ENCODE measurements at places on chromosomes 1 and 21.

- DNase-seq, result no peak
Observed at GRCh38 chr21:18716578-18717138, 313.1 kb upstream of the TMPRSS15 start.

DNA sequence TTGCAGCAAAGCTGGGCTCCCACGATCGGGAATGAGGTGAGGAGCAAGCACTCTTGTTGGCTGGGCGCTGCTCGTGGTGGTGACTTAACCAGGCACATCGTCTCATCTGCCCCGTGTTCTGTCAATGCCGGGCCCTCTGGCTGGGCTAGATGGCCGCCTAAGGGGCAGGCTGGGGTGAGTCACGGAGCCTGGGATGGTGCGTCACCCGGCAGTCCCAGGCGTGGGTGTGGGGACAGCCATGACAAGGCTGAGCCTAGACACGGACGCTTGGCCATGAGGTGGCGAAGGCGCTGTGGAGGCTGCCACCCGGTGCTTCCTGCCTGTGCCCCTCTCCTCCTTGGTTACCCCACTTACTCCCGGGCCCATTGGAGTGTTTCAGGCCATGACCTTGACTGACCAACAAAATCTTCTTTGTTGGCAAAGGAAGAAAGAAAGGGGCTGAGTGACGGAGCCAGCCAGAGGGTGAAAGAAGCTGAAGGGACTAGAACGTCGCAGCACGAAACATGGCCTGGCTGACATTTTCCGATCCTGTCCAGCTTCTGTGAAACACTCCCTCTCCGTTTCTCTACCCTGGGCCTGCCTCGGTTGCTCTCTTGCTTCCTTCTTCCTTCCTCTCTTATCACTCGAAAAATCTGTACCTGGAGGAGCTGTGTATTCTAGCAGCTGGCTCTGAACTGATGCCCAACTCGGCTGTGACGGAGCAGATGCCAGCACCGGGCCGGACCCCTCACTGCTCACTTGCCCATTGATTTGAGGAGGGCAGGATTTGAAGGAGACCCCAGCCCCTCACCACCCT lies 596 bp downstream of the CD247 start:
- no peak for DNase-seq

- DNase-seq, result peak; percentile 45
Observed at GRCh38 chr1:153362187-153362775, 4.6 kb downstream of the S100A9 start.

- no peak for DNase-seq
Observed at GRCh38 chr1:166597516-166597915, 241.8 kb upstream of the POGK start.

DNA sequence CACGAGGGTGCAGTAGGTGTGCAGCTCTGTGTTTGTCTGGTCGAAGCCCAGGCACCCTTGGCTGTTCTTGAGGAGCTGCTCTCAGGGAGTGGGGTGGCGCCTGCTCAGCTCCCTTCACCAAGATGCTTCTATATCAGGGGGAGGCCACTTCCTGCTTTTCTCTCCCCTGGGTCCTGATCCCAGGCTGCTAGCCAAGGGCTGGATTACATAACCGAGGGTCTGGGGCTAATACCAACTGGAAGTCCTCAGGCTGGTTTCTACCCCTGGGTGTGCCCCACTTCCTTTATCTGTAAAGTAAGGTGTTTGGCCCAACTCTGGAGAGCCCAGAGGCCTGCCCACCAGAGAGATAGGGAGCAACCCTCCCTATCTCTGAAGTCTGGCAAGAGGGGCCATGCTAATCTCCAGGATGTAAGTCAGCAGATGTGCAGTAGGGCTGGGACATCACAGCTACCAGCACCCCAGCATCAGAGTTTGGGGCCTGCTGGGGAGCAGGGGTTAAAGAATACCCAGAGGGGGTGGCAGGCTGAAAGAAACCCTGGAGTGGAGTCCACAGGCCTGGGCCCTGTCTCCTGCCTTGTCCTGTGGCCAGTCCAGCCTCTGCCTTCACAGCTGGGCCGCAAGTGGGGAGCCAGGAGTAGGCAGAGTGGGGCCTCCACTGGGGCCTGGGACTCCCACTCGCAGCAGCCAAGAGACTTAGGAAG lies 2.1 kb downstream of the SELENBP1 start:
- DNase-seq, result peak; percentile 57

GRCh38 chr21:37008724-37009123 lies 2.2 kb downstream of the RIPPLY3 start:
- peak; percentile 84 for DNase-seq

DNA sequence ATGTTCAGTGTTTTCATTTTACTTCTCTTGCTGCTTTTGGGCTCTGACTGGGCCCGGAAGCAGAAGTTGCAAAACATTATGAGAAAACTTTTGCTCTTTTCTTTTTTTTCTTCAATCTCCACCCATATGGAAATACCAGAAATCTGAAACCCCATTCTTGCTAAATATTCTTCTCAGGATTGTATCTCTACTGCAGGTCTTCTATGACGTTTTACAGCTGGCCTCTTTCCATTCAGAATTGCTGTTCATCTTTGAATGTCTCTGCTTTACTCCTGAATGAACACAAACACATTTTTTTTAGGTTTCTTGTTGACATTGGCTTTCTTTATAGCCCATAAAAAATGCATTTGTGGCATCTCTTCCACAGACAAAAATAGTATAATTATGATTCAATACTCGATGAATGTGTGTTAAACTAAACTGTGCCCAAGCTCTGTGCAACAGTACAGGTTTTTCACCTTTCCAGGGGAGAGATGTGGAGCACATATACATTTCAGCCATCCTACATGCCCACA lies 18.8 kb downstream of the PTPRC start:
- DNase-seq, result peak; percentile 61

- no peak for DNase-seq
Observed at GRCh38 chr1:165449131-165449530, 4.2 kb upstream of the RXRG start.

DNA sequence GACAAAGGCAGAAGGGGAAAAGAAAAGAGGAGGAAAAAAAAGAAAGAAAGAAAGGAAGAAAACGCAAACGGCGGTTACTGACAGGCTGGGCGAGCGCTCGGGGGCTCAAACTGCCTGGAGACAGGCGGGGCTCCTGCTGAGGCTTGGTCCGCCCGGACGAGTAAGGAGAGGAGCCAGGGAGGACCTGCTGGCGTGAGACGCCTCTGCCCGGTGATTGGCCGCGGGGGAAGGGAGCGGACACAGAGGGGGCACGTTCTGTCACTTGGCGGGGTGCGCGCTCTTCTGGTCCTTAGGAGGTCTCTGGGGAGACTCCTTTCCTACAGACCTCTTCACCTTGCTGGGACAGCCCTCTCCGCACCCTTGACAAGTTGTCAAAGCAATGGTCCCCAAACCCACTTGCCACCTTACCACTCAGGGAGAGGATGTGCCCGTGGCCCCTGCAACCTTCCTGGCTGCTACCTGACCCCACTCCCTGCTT lies 791 bp upstream of the PIK3R3 start:
- DNase-seq, result no peak

DNA sequence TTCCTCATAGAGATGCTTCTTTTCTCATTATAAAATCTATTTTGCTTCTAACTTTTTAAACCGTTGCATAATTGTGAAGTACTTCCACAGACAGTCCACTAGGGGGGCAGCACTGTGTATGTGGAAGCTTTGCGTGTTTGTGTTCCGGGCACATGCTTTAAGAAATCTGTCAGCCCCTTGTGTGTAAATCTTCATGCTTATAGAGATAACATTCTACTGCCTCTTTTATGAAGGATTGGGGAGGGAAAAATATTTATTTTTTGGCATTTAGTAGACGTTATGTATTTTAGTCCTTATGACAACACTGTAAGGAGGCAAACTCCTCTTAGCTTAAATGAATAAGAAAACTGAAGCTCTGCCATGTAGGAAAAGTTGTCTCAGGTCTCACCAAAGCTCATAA lies 157.3 kb upstream of the PTGFR start:
- DNase-seq, result no peak

DNA sequence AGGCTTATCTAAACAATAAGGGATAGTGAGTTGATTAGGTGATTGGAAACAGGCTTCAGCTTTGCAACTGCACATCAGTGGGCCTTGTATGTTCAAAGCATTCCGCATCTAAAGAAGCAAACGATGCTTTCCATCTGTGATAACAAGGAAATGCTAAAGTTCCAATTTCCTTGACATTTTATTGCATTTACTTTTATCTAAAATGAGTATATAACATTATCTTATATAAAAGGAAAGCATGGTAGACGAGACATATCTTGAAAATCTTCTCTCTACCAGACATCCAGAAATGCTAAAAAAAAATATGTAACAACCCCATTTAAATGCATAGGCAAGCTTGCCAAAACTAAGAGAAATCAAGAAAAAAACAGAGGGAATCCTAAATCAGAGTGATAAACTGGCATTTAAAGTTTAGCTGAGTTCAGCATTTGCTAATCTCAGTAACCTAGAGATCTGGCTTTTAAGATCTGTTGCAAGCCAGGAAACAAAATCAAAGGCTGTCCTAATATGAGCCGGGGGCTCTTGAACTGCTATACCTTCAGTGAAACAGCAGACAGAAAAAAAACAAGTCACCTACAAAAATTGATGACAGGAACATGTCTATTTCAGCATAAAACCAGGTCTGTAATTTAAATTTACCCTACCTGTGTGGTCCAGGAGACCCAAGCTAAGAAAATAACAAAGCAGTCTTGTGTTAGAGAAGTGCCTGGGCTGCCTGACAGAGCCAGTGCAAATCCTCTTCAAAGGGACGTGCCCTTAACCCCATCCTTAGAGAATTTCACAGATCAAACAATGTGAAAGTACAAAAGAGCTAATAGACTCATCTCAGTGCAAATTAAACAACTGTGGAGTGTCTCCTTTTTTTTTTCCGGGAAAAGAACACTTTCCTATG lies 3.1 kb upstream of the RGS13 start:
- DNase-seq, result peak; percentile 98

- no peak for DNase-seq
Observed at GRCh38 chr1:202979459-202979858, 12.4 kb upstream of the CYB5R1 start.

DNA sequence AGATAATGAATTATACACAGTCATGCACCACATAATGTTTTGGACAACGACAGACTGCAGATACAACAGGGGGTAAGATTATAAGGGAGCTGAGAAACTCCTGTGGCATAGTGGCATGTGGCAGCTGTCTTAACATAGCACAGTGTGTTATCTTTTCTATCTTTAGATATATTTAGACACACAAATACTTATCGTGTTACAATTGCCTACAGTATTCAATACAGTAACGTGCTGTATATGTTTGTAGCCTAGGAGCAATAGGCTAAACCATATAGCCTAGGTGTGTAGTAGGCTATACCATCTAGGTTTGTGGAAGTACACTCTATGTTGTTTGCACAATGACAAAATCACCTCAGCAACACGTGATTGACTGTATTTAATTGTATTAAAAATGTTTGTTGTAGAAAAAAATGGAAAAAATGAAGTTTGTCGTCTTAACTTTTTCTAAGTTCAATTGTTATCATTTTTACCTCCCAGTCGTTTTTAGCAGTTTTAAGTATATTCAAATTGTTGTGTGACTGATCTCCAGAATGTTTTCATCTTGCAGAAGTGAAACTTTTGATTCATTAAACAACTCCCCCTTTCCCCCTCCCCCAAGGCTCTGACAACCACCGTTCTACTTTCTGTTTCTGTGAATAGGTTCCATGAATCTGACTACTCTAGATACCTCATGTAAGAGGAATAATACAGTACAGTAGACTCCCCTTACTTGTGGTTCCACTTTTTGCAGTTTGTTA lies 351.0 kb upstream of the B3GALT2 start:
- peak; percentile 6 for DNase-seq

DNA sequence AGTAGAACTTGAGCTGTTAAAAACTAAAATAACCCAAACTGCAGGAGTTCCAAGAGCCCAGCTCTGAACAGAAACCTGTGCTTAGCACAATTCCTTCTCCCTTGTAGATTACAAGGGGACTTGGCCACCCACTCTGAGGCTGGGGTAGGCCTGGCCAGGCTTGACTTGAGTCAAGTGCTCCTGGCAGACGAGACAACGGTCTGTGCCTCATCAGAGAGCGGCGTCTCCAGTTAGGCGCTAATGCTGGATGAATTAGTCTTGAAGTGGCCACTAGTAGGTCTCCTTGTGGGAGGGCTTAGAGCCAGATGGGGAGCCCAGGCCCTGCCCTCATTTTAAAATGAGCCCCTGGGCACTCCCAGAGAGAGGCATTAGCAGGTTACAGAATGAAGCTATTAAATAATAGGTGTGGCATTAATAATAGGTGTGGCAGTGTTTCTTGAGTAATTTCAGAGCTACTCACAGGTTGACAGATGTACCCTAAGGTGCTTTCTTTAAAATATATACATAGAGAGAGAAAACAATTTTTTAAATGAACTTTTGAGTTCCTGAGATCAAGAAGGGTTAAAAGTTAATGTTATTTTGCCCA lies 1.1 kb downstream of the EEIG2 start:
- peak; percentile 68 for DNase-seq

DNA sequence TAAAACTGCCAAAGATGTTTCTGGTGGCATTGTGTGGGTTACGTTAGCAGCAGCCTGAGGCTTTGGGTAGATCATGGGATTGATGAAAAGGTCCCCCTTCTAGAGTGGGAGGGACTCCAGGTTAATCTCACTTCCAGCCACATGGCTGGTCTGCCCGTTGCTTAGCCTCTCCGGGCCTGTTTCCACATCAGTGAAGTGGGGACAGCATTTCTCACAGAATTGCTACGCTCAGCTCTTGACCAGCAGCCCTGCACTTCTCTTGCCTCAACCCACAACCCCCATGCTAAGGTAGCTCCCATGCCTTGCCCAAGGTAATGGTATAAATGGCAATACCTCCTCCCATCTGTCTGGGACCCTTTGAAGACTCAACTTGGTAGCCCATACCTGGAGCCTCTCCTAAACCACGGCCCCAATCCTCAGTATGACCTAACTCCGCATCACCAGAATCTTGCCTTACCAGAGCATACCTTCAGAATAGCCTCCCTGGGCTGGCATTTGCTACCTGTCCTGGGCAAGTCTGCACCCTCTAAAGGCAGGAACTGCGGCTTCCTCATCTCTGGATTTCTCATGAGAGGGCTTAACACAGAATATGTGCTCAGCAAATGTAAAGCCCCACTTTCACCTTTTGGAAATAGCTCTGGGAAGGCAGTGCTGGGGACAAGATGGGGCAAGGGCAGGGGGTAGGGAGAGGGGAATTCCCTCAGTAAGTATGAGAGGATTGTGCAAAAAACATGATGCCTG lies 10.9 kb upstream of the GUCA2A start:
- DNase-seq, result no peak

Data from lung (tissue), 17 donors.